ENCODE measurements at places on chromosomes 7 and 10.

DNA sequence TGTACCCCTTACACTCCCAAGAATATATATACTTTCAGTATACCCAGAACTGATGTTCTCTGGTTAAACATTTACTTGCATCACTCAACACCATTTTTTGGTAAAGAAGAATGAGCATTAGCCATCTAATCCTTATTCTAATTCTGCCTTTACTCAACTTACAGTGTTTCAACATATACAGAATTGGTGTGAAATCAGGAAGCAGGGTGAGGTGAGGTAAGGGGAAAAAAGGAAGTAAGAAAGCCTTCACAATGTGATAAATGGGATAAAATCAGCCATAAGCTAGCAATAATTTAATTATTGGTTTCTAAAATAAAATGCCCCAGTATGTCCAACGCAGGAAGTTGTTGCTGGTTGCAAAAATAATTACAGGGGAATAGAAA, 605.4 kb downstream of the KCNMA1 start:
- DNase-seq, result no peak

DNA sequence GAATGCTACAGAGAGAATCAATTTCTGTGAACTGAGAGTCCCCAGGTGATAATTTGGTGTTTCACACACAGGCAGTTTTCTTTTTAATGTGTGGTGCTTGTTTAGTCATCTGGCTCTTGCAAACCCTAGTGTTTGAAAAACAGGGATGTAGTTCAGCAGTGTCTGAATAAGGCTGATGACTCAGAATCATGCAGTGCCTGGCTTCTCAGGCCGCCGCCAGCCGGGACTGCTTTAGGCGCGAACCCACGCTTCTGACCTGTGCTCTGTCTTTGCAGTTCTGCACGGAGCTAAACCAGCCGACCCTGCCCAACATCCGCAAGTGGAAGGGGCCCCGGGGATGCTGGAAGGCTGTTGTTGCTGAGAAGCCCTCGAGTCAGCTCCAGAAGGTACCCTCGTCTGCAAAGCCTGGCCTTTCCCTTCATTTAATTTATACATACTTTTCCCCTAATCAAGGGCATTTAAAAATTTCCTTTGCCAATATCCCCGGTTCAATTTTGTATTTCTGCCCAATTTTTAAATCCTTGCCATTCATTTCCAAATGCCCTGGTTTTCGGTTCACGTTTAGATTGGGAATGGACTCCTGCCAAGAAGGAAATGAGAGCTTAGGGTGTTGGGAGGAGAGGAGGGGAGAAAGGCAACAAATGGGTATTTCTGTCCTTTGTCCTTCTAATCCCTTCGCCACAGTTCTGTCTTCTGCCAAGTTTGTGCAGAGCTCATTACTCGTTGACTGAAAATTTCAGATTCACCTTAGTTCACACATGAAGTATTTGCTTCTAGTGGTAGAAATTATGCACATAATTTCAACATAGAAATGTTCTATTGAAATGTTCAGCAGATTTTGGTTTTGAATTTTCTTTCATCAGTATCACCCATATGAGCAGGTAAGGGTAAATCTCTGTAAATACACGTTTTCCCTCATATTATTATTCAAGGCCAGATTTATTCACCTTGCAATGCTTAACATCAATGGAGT, 108.5 kb upstream of the ANLN start:
- no peak for DNase-seq

DNA sequence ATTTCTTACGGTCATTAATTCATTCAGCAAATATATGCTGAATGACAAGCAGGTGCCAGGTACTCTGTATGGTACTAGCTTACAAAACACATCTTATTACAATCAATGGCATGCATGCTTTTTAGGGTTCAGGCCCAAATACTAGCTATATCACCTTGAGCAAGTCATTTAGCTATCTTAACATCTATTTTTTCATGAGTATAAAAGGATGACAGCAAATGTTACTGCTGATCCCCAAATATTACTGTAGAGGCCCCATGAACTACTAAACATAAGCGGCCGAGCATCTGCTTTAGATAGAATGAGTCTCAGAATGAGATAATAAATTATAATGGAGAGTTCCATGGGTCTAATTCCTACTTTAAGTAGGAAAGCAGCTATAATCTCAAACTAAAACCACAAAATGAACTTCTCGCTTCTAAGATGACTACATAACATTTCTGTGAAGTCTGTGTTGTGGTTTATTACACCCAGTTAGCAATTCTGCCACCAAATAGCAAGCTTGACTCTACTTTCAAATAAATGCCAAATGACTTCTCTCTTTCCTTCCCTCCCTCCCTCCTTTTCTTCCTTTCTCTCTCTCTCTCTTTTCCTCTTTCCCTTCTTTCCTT, 113.7 kb upstream of the LRRN3 start:
- no peak for DNase-seq

- DNase-seq, result no peak
Observed at GRCh38 chr10:127142856-127143255, 53.5 kb downstream of the INSYN2A start.

DNA sequence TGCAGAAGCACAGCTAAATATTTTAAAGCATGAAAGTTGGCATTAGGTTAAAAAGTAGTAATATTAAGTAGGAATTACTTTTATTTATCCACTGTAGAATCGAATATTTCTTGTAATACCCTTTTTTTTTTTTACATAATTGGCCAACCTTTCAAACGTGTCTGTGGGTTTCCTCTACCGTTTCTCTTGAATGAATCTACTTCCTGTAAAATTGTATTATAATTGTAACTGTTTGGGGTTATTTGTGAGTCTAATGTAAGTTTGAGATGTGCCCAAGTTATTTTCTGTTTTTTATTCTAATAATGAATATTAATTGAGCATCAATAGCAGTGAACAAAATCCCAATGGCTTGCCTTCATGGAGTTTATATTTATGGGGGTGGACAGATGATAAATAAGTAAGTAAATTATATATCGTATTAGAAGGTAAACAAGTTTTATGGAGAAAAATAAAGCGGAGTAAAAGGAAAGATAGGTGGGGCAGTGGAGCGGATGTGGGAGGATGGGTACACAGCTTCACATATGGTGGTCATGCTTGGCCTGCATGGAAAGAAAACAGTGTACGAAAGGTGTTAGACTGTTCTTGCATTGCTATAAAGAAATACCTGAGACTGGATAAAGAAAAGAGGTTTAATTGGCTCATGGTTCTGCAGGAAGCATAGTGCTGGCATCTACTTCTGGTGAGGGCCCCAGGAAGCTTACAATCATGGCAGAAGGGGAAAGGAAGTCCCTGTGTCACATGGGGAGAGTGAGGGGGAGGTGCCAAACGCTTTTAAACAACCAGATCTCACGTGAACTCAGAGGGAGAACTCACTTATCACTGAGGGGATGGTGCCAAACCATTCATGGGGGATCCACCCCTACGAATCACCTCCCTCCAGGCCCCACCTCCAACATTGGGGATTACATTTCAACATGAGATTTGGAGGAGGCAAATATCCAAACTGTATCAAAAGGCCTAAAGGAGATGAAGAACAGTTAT, 5.4 kb downstream of the TSPAN13 start:
- no peak for DNase-seq

GRCh38 chr7:74617180-74617744, 40.3 kb upstream of the GTF2I start:
- no peak for DNase-seq

DNA sequence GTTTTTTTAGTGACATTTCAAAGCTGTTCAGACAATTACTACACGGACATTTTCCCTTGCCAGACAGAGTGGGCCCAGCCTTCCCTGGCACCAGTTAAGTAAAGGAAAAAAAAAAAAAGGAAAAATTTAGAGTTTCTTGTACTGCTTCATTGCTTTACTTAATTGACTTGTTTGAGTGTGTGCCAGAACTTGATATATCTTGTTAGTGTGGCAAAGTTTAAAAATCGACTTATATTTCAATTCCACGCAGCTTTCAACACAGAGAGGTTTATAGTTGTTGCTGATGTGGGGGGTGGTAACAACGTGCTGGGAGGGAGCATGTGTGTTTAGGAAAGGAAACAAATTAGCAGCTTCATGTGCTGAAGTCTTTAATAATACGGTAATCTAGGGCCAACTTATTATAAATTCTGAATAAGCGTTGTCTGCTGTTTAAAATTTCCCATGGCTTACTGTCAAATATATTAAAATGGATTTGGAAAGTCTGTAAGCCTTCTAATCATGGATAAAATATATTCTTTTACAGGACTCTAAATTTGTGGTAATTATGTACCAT, 1104.6 kb downstream of the SORCS3 start:
- no peak for DNase-seq

GRCh38 chr7:109322833-109323232, 753.2 kb downstream of the DNAJB9 start:
- DNase-seq, result no peak

DNA sequence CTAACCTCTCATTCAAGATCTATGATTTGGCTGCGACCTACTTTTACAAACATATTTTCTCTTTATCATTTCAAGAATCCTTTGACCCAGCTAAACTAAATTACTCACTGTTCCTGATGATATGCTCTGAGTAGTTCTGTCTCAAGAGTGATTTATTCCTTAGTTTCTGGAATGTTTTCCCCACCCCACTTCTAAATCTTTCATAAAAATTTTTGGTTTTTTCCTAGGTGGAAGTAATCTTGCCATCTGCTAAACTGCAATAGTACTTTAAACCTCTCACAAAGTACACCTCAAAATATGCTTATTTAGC, 170.8 kb downstream of the DNAJC1 start:
- DNase-seq, result no peak
